Stimulated activated CD8-positive, alpha-beta memory T cell treated with anti-CD3 and anti-CD28 coated beads, Interleukin-7, amount 100 ng/mL, for 24 hours (primary cell): ENCODE measurements at places on chromosomes 6 and 20.

- no peak for DNase-seq
These were observed 20.4 kb upstream of the ZNF318 start for GRCh38 chr6:43389730-43390295.

- no peak for DNase-seq
These were observed 53.6 kb upstream of the BHLHE23 start for GRCh38 chr20:63060057-63060991.

DNA sequence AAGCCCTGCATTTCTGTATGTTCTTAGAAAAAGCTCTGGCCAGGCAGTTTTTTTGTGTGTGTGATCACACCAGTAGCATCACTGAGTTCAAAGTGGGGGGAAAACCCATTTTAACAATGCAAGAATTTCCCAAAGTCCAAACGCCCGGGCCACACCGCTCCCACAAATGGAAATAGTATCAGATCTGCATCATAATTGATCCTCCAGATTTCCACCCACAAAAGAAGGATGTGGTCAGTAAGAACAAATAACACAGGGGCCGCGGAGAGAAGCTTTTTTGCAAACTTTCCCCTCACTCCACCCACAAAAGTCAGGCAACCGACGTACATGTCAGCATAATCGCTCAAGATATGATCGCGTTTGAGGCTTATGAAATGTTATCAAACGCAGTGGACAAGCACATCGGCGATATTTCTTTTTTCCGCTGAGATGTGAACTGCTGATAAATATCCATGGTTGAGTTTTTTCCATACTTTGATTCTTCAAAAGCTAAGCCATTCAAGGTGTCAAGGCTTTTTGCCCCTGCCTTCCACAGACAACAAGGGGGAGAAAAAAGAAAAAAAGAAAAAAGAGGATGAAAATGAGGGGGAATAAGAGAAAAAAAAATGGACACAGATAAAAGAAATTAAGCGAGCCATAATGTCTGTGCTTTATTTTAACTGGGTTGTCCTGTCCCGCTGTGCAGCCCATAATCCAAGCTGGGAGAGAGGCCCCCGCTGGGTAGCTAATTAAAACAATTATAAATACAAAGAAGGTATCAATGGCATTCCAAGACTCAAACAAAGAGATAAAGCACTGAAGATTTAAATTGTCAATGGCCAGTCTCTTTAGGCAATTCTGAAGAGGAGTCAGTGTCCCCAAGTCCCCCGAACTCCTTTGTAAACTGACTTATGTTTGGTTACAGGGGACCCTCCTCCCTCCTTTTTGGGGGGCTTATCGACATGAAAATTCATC is 143.5 kb downstream of the ZFP64 start:
- DNase-seq, result peak; percentile 3

DNA sequence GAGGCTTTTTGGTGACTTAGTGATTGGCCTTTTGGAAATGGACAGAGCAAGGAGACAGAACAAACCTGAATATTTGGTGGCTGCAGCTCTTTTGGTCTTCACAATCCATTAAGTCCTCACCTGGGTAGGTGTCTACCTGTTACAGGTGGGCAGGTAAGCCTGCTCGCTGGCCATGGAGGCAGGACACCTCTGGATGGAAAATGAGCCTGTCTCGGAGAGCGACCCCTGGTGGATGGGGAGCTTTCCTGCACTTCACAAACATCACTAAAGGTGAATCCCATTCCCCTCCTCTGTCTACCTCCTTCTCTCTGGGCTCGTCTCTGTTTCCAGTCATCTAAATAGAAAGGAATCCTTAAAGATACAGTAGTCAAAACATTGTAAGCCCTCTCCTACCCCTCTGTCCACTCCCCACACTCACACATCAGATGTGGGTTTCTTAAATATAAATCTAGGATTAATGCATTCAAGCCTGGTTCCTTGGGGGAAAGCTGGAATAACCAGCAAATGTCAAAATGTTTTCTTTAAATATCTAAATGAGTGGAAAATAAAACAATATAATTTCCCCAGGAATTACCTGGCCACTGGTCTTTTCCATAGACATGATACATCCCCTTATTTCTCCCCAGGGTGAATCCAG is 304.9 kb downstream of the CDH26 start:
- peak; percentile 4 for DNase-seq

GRCh38 chr20:17659801-17660200 is 22.2 kb downstream of the RRBP1 start:
- DNase-seq, result no peak

GRCh38 chr6:43747784-43748183 is 22.2 kb upstream of the VEGFA start:
- DNase-seq, result no peak

- no peak for DNase-seq
These were observed 188.6 kb upstream of the NT5E start for GRCh38 chr6:85261271-85261670.

GRCh38 chr6:11732036-11732631 is 46.5 kb downstream of the ADTRP start:
- DNase-seq, result peak; percentile 25

DNA sequence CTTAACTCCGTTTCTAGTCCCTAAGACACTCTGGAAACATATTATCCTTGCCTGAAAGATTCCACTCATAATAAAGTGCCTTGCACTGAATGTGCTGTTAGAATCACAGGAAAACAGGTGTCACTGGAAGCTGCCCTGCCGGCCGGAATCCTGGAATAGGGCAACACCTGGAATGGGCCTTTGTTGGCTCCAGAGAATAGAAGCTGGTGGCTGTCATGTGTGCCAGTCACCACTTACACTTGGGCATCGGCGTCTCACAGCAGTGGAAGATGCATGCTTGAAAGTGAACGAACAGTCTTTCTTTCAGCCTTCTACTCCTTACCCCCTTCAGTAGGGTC is 90.8 kb upstream of the AFDN start:
- DNase-seq, result no peak

DNA sequence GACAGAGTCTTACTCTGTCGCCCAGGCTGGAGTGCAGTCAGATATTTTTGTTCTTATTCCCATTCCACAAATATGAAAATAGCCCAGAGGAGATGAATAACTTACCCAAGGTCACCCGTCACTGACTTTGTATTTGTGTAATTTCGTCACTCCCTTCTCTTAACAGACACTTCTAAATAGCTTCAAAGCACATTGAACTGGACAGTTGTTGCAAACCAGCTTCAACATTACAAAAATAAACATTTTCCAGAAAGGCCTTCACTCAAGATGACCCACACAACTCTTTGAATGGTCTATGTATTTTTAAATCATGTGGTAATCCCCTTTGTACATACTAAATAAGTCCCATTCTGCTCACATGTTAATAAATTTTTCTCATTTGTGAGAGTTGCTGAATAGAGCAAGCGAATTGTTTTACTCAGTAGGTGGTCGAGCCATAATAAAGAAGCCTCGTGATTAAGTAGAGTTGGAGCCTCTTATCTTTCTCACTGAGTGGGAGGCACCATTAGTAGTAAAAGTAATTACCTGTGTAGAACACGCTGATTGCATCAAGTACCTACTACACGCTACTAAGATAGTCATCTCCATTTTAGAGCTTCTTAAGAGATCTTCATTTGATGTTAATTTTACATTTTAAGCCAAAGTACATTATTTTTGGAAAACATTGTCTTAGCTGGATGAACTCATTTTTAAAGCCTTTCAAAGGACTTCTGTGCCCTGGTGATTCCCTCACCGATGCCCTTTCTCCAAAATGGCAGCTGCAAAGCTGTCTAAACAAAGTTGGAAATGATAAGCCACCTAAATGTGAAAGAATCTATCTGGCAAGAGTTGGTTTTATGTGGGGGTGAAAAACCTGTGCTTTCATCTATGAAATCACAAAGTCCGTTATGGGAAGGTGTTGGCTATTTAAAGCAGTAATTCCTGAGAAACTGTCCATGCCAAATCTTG is 110.0 kb downstream of the TSHZ2 start:
- DNase-seq, result no peak

GRCh38 chr20:8388141-8388540 is 256.1 kb downstream of the PLCB1 start:
- DNase-seq, result no peak

DNA sequence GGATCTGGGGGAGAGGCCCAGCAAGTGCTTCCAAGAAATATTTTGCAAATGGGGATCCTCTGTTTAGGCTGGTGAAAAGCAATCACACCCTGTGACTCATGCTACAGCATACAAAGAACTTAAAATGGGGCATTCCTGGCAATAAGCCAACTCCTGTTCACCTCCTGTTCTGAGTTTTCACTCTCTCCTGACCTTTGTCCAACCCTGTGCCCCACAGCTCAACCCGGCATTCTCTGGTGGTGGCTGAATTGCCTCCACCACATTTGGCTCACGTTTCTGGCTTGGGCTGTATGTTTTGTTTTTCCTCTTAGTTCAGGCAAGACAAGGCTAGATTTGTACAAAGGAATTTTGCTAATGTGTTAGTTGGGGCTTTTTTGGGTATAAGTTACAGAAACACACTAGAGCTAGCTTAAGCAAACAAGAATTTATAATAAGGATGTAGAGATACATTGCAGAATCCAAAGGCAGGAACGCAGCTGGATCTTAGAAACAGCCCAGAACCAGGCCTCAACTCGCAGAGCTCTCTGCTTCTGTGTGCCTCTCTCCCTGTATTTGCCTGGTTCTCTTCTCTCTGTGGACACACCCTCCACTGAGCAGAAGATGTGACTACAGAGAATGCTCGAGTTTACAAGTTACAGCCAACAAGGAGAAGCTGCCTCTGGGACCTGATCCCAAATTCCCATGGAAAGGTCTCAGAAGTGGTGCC is 9.4 kb downstream of the ABCC10 start:
- DNase-seq, result no peak

DNA sequence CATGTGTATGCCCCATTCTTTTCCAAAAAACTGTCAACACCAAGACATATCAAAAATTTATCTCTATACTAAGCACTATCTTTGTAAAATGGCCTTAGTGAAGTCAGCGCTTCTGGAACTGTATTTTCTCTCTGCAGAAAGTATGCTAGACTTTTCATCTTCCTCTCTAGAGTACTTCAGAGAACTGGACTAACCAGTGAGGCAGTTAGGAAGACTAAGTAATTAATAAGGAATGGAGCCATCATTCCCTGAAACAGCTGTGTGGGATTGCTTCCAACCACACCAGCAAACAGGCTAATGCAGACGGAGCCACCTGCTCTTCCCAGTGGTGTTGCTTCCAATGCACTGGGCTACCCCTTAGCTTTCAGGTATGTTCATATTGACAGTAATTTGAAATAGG is 169.1 kb upstream of the FUT9 start:
- DNase-seq, result no peak

DNA sequence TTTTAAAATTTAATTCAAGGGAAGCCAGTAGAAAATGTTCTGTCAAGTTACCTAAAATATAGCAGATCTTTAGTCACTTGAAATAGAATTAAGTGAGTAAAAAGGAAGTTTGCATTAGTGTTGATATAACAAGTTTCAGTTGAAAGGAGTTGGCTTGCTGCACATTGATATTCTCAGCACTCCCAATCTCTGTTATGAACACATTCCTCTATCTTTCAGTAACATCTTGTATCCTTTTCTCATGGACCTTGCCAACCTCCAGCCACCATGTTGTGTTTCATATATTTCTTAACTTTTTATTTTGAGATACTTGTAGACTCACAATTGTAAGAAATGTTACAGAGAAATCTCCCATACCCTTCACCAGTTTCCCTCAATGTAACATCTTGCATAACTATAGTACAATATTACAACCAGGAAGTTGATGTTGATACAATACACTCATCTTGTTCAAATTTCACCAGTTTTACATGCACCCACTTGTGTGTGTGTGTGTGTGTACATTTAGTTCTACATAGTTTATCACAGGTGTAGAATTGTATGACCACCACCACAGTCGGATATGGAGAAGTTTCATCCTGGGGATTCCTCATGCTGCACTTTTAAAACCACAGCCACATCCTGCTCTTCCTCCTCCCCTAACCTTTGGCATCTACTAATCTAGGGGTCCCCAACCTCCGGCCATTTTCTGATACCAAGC is 20.2 kb upstream of the PAQR8 start:
- DNase-seq, result no peak

DNA sequence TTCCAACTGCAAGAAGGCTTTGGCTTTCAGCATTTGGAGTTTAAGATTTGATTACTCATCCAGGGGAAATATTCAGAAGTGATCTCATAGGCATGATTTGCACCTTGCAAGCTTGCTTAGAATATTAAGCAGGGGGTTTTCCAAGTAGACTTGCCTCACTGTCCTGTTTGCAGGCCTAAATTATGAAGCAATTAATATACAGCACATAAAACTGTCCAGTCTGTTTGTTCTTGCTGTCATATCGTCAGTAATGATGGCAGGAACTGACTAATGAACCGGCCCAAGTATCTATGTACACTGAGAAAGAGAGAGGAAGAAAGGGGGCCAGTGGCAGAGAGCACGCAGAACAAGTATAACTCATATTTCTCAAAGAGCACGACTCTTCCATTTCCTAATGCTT is 212.5 kb upstream of the SUPT3H start:
- DNase-seq, result no peak

DNA sequence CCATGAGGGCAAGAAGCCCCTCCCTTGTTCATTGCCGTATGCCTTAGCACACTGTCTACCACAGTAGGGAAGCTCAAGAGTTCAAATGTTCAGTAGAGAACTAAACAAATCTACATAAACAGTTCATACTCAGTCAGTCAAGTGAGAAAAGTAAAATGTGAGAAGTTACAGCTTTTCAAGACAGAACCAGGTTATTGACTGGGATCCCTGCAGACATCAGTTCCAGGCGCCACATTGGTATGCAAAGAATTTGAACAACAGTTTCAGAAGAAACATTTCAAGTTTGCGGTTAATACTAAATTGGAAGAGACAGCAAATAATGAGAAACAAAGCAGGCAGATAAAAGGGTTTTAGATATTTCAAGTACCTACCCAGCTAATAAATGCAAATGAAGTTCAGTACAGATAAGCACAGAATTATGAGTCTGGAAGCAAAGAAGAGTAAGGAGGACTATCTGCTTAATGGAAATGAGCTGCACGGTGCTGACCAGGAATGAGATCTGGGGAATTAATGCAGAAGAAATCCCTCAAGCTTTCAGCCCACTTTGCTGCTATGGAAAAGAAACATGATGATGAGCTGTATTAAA is 246.2 kb downstream of the HACE1 start:
- DNase-seq, result no peak

DNA sequence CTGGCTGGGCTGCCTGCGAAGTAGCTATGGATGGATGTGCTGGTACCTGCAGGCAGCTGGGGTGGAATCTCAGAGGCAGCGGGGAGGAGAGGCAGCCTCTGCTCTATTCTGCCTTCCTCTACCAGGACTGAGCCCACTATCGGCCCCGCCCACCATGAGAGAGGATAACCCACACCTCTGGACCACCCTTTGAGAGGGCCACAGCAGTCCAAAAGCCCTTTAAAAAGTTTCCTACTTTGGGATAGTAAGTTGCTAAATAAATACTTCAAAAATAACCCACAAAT is 36.1 kb downstream of the EZR start:
- no peak for DNase-seq

- DNase-seq, result no peak
These were observed 5.1 kb upstream of the TMEM244 start for GRCh38 chr6:129866256-129866655.

- DNase-seq, result no peak
These were observed 70.9 kb upstream of the TBX18 start for GRCh38 chr6:84835340-84835739.

DNA sequence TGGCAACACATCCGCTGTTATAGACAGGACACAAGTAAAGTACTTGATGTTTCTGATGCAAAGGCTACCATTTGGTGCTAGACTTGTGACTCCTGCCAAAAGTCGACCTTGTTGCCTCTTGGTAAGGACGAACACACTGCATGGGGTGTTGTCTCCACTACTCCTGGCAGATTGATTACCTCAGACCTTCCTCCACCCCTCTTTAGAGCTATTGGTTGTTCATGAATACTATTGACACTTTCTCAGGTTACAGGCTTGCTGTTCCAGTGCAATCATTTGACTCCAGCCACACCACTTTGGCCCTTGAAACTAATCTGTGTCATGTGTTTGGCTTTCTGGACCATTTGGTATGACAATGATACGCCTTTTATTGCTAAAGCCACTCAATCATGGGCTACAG is 62.3 kb downstream of the TRMT11 start:
- DNase-seq, result no peak
